Activated CD4-positive, alpha-beta T cell treated with anti-CD3 and anti-CD28 coated beads for 24 hours (primary cell): ENCODE measurements at places on chromosomes 13 and 19.

DNA sequence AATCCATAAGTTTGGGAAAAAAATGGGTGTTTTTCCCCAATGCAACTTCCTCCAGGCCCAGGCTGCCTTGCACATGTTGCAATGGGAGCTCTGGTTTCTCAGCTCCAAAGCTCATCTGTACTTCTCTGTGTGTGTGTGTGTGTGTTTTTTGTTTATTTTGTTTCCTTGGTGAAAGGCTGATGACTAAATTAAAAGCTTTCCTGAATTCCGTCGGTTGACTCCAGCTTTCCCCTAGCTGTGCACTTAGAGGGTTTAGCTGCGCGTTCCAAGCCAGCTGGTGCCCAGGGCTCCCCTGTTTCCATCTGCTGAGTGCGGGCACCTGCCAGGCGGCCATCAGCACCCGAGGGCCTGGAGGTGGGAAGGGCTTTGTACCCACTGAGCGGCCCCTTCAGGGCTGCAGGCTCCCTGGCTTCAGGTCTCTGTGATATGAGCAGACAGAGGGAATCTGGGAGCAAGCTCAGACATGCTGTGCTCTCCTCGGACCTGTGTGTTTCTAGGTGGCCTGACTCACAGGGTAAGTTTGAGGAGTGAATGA lies 129.1 kb upstream of the SOX1 start:
- no peak for DNase-seq

- DNase-seq = no peak
Measured at GRCh38 chr13:107057028-107057631, 489.2 kb upstream of the ARGLU1 start.

GRCh38 chr13:112857914-112858490 lies 111.0 kb upstream of the MCF2L start:
- DNase-seq = no peak

DNA sequence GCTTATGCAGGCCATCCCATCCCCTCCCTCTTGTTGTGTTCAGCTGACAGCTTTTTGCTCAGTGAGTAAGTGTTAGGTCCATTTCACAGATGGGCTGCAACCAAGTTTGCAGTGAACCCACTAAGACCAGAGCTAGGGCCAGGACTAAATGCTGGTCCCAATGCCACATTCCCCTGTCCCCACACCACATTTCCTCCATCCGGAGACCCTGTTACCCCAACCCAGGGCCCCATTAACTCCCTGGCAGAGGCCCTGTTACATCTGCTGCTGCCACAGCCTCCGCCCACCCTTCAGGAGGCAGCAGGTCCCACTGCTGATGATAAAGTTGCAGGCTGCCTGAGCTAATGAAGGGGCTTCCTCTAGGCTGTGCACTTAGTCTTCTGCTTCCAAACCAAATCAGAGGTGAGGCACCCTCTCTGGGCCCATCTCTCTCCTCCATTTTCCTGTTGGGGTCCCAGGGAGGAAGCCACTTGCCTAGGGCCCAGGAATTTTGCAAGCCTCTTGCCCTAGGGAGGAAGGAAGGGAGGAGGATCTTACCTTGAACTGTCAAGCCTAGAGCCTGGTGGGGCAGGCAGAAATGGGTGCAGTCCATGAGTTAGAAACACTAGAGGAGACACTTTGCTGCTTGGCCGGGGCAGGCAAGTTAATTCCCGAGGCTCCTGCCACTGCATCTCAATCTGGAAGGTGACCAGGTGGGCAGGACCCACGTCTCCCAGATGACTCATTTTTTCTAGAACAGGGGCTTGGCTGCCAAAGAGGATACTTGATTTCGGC lies 3.4 kb upstream of the USF2 start:
- DNase-seq = no peak

DNA sequence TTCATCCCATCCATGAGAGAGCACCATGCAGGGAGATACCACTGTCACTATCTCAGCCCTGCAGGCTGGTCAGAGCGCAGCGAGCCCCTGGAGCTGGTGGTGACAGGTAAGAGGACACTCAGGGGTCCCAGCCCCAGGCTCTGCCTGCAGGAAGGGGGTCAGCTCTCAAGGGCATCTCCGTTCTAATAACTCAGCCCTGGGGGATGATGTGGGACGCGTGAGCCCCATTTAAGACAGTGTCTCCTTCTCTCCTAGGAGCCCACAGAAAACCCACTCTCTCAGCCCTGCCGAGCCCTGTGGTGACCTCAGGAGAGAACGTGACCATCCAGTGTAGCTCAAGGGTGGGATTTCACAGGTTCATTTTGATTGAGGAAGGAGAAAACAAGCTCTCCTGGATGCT lies 15.5 kb upstream of the KIR3DL3 start:
- DNase-seq = no peak

GRCh38 chr19:44112802-44113137 lies 429 bp upstream of the ZNF225 start:
- no peak for DNase-seq

GRCh38 chr13:35771898-35772297 lies 295.4 kb upstream of the MAB21L1 start:
- no peak for DNase-seq

DNA sequence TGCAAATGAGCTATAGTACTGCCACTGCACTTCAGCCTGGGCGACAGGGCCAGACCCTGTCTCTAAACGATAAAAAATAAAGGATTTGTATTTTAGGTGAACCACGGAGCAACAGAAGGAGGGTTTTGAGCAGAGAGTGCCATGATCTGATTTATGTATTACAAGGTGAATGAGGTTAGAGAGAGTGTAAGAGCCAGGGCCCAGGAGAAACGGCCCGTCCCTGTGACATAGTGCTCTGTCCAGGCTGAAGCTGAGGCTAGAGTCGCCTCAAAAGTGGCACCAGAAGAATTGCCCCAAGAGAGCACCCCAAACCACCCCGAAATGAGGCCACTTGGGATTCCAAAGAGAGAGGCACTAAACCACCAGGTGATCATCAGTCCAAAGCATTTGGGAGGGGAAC lies 16.9 kb downstream of the MAG start:
- DNase-seq = no peak

GRCh38 chr19:33727331-33727998 lies 69.2 kb upstream of the KCTD15 start:
- DNase-seq = no peak

GRCh38 chr13:37985281-37985680 lies 115.7 kb upstream of the TRPC4 start:
- DNase-seq = no peak

DNA sequence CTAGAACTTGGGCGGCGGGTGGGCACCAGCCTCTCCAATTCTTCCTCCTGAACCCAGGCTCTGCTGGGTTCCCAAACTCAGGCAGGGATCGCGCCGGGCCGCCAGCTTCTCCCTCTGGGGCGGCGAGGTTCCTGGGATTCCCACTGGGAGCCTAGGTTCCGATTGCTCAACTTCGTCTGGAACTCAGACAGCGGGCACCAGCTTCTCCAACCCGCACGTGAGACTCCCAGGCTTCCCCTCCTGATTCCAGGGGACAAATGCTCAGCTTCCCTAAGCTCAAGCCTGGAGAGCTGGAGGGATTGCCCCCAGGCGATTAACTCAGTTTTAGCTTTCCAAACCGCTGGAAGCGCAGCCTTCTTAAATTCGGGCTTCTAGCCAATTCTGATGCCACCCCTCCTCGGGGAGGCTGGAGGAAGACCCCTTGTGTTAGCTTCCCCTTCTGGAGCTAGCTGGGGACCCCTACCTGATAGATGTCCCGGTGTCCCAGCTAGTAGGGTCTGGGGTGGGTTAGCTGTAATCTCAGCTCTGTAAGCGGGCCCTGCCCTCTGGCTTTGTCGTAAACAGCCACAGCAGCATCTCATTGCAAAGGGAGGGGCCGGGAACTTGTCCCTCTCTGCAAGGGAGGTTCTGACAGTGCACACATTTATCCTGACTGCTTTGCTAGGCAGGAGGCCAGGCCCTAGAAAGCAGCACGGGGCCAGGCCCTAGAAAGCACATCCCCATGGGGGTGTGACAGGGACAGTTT lies 671 bp downstream of the MCOLN1 start:
- DNase-seq = no peak

DNA sequence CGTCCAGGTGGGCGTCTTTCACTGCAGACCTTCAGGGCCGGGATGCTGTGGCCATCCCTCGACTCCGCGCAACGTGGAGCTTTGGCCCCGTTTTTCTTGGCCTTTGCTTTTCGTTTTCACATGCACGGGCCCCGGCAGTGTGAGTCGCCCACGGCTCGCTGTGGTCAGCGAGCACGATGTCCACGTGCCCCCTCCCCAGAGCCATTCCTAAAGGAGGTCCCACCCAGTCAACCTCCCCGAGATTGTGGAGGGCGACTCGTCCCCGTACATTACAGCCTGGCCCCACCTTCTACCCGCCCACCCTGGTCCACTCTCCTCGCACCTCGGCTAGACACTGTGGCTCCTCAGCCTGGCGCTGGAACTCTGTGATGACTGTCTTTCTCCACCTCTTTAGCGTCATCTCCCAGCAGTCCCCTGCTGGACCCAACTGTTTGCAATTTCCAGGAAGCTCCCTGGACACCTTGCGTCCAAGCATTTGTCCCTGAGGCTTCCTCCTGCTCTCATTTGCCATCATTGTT lies 405 bp downstream of the ZNF446 start:
- DNase-seq = no peak
